Stimulated activated CD8-positive, alpha-beta memory T cell treated with anti-CD3 and anti-CD28 coated beads, Interleukin-7, amount 100 ng/mL, for 4 hours (primary cell): ENCODE measurements at places on chromosomes 13 and 19.

- DNase-seq: no peak
Observed at GRCh38 chr13:71327266-71327665, 539.7 kb downstream of the DACH1 start.

DNA sequence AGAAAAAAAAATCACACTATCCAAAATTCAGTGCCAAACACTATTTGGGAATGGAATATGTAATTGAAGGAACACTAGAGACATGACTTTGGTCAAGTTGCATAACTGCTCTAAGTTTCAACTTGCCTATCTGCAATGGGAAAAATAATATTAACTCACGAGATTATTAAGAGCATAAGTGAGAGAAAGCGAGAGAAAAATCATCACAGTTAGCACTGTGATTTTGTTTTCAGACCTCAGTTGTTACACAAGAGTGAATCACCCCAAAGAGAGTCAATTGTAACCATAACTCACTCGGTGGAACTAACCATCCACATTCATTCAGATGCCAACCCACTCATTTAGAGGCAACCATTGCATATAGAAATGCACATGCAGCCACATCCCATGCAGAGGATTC is 147.1 kb downstream of the NHLRC3 start:
- no peak for DNase-seq

DNA sequence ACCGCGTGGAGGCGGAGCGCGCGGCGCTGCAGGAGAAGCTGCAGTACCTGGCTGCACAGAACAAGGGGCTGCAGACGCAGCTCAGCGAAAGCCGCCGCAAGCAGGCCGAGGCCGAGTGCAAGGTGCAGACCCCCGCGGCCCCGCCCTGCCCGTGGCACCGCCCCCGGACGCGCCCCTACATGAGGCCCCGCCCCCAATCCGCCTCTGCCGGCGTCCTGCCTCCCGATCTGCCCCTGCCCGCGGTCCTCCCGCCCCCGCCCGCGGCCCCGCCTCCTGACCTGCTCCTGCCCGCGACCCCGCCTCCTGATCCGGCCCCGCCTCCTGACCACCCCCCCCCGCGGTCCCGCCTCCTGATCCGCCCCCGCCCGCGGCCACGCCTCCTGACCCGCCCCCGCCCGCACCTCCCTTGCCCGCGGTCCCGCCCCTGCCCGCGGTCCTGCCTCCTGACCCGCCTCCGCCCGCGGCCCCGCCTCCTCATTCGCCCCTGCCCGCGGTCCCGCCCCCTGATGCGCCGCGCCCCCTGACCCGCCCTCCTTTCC is 11.7 kb downstream of the PRR36 start:
- peak; percentile 38 for DNase-seq

DNA sequence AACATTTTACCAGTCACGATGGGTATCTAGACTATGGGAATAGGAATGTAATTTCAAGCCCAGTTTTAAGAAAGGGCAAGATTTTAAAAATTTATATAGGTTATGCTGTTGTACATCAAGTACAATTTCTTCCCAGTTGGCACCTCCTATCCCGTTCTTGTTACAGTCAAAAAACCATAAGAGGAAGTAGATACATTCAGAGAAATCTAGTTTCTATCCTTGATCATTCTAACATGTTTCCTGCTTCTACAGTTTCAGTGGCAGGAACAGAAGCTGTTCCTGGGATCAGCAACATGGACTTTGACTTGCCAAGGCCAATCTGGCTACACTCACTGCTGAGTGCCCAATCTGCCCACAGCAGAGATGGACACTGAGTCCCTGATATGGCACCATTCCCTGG is 14.7 kb upstream of the FPR3 start:
- DNase-seq: no peak

- no peak for DNase-seq
Observed at GRCh38 chr13:30510811-30511371, 45.2 kb upstream of the HMGB1 start.

- no peak for DNase-seq
Observed at GRCh38 chr13:113272701-113273181, 24.3 kb upstream of the LAMP1 start.

DNA sequence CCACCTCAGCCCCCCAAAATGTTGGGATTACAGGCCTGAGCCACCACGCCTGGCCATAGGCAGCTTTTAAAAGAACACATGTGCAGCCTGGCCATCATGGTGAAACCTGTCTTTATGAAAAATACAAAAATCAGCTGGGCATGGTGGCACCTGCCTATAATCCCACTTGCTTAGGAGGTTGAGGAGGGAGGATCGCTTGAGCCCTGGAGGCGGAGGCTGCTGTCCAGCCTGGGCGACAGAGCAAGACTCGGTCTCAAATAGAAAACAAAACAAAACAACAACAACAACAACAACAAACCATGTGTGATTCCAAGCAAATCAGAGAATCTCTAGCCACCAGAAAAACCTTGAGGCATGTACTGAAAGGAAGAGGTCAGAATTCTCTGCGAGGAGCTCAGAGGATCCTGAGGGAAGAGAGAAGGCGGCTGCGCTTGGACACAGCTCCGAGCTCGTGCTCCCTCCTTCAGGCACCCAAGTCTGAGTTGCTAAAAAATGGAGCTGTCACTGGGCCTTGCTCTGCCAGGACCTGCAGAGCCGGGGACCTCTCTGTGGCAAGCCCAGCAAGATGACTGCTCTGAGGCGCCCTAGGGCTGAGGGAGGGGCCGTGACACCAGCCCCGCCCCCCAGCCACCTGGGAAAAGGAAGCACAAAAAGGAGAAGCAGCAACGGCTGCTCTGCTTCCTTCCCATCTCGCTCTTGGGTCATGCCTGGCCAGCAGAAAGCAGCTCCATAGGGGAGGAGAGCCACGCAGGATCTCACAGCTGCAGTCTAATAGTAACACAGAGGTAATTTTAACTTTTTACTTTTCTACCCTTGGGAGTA is at the start of gene ARL11:
Gene ARL11 (plus strand): TSS at position 677 of the 822 bp plus-strand sequence. CDS start 1,941 bp downstream, outside the sequence.
- no peak for DNase-seq

DNA sequence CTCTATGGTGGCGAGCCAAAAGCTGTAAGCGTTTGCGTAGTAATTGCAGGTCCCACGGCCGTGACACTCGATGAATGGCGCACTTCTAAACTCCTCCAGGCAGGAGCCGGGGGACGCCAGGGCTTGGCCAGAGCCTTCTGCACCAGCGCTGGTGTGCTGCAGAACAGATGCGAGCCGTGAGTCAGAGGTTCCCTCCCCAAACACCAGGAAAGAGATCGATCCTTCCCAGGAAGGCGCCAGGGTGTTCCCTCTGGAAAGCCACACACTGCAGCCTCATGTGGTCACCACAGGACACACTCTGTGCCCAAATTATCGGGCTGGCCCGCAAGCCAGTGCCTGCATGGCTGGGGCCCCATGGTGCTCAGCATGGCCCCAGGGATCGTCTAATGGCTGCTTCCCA is 154.6 kb downstream of the COL4A1 start:
- no peak for DNase-seq

GRCh38 chr13:68176475-68176874 is 946.3 kb upstream of the PCDH9 start:
- no peak for DNase-seq

- no peak for DNase-seq
Observed at GRCh38 chr13:96821381-96821780, 172.9 kb downstream of the OXGR1 start.

GRCh38 chr13:105538346-105538745 is 997.1 kb downstream of the EFNB2 start:
- DNase-seq: no peak

- DNase-seq: peak; percentile 96
Observed at GRCh38 chr13:41456768-41457588, at the start of gene RGCC. TSS of gene RGCC (plus strand) at chr13:41457550. CDS start at chr13:41457708, 158 bp downstream.

GRCh38 chr13:87078947-87079795 is 592.0 kb upstream of the SLITRK5 start:
- no peak for DNase-seq

DNA sequence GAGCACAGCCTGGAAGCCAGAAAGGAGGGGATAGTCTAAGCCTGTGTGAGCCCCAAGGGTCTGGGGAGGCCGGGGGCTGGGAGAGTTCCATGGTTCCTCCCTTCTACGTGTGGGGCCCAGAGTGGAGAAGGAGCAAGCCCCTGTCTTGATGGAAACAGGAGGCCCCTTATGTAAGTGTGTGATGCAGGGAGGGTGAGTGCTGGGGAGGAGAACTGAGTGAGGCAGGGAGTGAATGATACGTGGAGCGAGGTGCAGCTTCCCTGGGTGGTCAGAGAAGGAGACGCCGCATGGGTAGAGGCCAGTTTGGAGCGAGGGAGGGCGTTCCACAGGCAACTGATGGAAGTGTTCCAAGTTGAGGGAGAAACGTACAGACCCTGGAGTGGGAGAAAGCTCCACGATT is 16.0 kb downstream of the MAG start:
- DNase-seq: no peak

- DNase-seq: no peak
Observed at GRCh38 chr19:47352095-47352494, 3.0 kb downstream of the DHX34 start.

- DNase-seq: no peak
Observed at GRCh38 chr19:13952931-13953531, 722 bp downstream of the DCAF15 start.

DNA sequence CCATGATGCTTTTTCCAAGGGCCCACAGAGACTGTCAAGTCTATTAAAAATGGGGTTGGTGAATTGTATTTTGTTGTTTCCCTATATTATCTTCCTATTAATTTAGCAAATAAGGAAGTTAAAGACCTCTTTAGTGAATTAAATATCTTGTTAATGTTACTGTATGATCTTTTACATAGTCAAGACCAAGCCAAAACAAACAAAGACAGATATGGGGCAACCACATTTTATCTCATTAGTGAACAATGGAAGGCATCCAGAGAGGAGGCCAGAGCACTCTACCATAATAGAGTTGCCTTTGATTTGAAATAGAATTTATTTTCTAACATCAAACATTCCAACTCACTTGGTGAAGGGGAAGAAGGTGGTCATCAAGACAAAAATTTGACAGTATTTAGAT is 169.4 kb downstream of the B3GLCT start:
- DNase-seq: no peak

DNA sequence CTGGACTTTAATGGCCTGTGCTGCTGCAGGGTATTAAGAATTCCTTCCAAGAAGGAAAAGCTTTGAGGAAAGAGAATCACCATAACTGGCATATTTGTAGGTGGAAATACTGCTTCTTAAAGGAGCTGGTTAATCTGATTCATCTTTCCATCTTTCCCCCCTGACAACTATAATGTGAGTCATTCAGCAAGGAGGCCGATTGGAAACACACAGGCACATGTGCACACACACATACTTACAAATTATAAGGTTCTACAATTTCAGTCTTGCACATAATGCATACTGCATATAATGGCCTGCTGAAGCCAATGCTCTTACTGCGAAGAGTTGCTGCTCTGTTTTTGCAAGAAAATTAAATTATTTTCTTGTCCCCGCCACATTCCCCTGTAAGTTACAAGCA is 78.8 kb upstream of the TPP2 start:
- no peak for DNase-seq

- DNase-seq: no peak
Observed at GRCh38 chr13:34623331-34623730, 318.7 kb upstream of the NBEA start.

- no peak for DNase-seq
Observed at GRCh38 chr13:112895521-112896465, 73.2 kb upstream of the MCF2L start.

DNA sequence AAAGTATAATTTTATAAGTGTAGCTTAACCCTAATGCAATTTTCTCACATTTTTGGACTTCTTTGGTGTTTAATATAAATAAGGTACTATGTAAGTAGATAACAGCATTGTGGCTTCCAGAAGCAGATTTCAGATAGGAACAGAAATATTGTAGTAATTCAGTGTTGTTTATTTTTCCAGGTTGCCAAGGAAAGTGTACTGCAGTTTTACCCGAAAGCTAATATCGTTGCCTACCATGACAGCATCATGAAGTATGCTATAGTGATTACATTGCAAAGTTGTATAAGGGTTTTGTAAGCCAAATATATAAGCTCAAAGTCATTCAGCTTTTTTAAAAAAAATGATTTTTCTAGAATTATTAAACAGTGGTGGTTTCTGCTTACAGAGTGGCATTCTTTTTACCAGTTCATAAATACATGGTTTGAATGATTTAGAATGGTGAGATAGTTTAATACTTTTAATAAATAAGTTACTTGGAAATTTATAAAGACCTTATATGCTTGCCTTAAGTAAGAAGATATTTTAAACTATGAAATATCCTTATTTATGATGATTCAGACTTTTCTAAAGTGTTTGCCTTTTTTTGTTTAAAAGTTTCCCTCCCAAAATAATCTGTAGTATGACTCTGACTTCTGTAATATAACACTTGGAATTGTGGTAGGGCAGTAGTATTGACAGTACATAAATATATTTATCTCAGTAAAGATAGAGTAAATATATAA is 3.7 kb downstream of the UBA2 start:
- DNase-seq: no peak

DNA sequence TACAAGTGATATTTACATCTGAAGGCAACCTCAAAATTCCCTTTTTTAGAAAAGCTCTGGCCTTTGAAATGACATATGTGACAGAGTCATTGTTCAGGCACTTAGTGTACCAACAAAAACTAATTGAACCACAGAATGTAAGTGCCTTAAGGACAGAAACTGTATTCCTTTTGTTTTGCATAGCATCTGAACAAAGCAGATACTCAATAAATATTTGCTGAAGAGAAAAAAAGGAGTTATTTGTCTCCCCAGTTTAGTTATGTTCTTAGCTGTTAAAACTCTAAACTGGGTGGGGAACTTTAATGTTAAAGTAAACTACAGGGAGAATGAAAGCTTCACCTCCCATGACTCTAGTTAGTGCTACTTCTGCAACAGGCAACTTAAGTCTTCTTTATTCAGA is 56.8 kb upstream of the KLF5 start:
- DNase-seq: no peak

DNA sequence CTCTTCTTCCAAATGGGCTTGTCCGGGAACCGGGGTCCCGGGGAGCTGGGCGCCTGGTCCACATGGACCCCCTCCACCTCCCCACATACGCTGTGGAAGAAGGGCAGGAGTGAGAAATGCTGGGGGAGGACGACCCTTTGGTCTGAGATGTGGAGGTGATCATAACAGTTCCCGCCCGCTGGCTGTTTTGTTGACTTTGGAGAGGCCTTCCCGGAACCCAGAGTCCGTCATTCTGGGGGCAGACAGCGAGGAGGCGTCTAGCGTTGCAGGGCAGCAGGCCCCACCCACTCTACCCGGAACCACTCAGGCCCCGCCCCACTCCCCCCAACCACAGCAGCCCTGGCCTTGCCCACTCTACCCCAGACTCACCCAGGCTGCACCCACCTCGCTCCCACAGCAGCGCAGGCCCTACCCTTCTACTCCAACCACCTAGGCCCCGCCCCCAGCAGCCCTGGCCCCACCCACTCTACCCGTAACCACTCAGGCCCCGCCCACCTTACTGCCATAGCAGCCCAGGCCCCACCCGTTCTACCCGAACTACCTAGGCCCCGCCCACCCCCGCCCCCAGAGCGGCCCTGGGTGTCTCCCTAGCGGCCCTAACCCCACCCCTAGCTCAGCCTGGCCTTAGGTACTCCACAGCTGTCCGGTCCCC is 7.1 kb downstream of the GPR108 start:
- no peak for DNase-seq

- DNase-seq: no peak
Observed at GRCh38 chr19:41420101-41420880, 6.9 kb downstream of the B3GNT8 start.

GRCh38 chr19:42253245-42254088 is 1.5 kb downstream of the ERF start:
- peak; percentile 55 for DNase-seq
